Motor neuron (in vitro differentiated cells): ENCODE measurements at places on chromosomes 6 and 20.
A peak's percentile ranks its signal among the peaks of the same experiment; 100 is the strongest.

- no peak for ATAC-seq
Measured at GRCh38 chr6:23526526-23526925, 599.5 kb upstream of the NRSN1 start.

DNA sequence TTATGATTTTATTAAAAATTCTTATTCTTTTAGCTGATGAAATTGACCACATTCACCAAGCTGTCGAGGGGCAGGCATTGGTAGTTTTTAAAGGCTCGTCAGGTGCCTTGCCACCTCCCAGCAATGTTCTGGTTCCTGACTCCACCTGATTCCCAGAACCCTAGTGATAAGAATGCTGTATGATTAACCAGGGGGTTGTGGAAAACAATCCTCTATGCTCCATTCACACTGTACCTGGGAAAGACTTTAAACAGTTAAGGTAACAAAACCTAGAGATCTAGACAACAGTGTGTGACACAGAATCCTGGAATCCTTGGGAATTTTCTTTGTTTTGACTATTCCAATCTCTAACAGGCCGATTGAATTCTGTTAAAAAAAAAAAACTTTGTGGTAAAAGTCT is 165.7 kb upstream of the OLIG3 start:
- ATAC-seq = no peak

DNA sequence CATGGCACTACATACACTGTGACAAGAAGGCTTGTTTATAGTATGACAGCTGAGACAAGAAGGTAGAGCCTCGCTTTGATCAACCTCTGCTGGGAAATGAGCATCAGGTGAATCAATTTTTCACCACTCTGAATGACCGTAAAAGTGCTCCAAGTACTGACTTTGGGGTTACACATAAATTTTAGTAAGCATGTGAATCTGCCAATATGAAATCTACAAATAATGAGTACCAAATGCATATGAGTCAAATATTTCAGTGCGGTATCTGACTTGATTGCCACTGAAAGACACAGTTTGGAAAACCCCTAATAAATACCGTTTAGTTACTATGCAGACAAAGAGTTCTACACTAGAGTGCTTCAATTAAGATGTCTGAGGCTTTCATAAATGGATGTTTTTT is 77.8 kb downstream of the ATG5 start:
- ATAC-seq = no peak

DNA sequence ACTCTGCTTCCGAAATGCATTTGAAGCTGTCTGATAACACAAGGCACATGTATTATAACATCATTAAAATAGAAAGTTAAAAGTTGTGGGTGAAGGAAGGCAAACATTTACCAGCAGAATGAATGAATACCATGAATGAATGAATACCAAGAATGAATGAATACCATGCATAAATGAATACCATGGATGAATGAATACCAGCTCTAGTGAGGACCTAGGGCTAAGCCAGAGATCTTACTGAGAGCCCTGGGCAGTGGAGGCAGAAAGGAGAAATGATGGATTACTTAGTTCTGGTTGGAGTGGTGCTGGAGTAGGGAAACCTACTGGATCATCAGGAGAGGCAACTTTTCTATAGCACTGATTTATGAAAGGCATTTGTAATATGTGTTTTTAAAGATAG is 998.0 kb downstream of the KIF16B start:
- ATAC-seq = no peak

- ATAC-seq = no peak
Measured at GRCh38 chr20:50821994-50822393, 27.1 kb downstream of the BCAS4 start.

DNA sequence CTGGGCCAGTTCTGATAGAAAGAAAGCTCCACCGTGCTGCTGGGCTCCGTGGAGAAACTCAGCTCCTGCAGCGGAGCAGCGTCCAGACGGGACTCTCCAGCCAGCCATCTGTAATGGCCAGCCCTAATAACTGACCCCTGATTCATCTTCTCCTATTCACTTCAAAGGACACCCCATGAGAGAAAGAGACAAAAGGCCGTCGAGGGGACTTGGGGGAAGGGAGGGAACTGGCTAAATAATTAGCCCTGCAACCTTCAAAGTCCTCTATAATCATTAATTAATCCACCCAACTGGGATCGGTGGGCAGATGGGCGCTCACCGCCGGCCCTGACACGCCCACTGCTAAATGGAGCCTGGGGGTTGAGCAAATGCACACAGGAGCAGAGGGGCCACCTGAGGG is 512.4 kb downstream of the CD83 start:
- ATAC-seq = no peak

GRCh38 chr6:111565326-111566221 is 40.1 kb downstream of the TRAF3IP2 start:
- ATAC-seq = no peak

DNA sequence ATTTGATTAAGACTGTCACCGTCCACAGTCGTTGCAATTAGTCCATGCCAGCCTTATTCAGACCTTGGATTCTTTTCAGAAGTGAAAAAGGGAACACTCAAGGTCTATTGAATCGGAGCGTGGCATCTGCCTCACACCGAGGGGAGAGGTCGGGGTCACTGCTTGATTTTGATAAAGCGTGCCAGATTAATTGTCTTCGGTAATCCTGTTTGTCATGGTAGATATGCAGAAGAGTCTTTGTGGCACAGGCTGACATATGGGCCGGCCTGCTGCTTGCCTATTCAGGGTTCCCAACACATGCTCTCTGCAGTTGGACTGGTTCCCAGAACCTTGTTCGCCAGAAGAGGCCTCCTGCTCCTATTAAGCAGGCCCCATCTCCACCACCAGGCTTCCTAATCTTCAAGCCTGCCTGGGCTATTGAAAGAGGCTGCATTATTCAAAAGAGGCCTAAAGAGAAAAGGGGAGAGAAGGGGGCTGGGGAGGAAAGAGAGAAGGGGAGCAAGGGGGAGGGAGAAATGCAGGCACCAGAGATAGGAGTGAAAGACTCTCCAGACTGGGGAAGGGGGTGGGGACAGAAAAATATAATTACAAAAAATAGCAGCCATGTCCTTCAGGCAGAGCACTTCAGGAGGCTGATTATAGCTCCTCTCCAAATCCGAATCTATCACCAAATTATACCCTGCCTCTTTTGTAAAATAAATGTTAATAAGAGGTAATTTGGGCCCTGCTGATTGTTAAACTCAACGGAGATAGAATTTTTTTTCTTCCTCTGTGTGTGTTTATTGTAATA is 611.3 kb downstream of the HDGFL1 start:
- ATAC-seq = peak; percentile 87

- no peak for ATAC-seq
Measured at GRCh38 chr6:51865176-51865575, 222.2 kb downstream of the PKHD1 start.

- ATAC-seq = no peak
Measured at GRCh38 chr6:106512968-106513574, 116.2 kb downstream of the RTN4IP1 start.

DNA sequence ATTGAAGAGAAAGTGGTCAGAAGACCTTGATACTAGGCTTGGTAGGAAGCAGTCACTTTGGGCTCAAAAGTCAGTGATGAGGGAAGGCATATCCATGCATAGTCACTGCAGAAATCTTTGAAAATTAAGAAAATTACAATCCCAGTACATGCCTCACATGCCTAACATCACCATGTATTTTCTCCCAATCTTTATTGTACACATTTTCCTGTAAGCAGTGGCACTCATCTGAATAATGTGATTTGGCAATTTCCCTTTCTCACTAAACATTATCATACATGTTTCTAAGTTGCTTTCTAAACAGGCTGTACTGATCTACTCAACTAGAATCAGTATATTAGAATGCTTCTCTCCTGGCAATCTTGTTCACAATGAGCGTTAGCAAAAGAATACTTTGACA is 280.7 kb upstream of the SUPT3H start:
- ATAC-seq = no peak

- ATAC-seq = peak; percentile 38
Measured at GRCh38 chr6:105320765-105321164, 82.1 kb downstream of the PREP start.

DNA sequence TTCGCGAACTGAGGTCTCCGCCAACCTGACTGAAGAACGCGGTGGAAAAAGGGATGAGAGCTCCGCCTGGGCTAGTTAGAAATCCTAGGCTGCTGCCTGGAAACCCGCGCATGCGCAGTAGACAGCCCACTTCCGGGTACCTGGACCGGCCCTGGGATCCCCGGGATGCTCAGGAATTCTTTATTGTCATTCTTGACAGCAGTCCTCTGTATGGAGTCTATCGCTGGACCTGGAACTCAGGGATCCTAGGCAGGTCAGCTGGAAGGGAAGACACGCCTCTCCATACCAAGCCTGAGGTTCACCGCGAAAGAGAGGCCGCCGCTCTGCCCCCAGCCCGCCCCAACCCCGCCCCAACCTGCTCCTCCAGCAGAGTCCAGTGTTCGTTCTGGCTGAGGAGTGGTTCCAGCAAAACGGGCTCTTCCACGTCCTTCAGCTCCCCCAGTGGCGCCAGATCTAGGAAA is 1379.2 kb upstream of the DEFB115 start:
- peak; percentile 82 for ATAC-seq

DNA sequence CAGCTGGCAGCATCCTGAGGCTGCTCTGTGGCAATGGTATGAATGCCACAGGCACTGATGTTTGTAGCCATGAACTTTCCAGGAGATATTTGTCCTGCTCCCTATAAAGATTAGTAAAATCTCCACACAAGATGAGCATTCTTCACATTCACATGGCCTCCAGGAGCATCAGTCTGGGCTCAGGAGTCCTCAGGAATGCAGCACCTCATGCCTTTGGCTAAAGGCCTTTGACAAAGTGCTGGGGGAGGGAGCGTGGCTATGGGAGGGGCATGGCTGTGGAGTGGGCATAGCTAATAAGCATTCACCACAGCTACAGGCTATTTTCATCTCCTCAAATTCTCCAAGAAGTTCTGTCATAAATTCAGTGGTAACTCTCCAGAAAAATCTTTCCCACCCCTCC is 90.5 kb upstream of the LY86 start:
- ATAC-seq = no peak

DNA sequence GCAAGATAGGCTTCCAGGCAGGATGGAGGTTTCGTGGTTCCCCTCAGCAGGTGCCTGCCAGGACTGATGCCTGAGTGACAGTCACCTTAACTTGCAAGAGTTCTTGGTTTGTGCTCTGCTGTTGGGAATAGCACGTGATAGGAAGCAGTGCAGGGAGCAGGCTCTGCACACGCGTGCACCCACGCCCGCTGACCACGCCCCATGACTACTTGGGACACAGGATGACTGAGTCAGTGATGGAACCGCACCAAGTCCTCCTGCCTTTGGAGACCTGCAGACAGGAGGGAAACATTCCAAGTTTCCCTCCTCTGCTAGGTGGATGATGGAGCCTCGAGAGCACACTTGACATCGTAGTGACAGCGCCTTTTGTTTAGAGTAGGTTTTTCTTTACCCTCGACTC is 164.2 kb downstream of the DTNBP1 start:
- ATAC-seq = no peak

GRCh38 chr6:5004373-5005037 is 668 bp upstream of the RPP40 start:
- peak; percentile 1 for ATAC-seq

GRCh38 chr6:136252441-136252840 is 2.3 kb upstream of the MTFR2 start:
- ATAC-seq = no peak

- ATAC-seq = no peak
Measured at GRCh38 chr6:159062976-159063375, 18.2 kb upstream of the TAGAP start.

DNA sequence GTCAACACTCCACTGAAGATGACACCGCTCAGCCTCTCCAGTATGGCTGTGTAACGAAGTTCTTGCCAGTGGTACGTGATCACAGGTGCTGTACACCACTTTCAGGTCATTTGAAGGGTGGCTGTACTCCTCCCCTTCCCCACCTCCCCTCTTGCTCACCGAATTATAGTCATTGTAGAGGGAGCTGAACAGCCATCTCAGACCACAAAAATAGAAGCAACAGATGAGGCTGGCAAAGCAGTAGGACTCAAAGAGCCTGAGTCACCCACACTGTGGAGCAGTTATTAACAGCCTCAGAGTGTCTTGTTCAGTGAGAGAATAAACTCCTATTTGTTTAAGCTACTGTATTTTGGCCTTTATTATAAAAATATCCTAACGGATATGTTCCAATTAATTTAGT is 192.5 kb upstream of the MCHR2 start:
- ATAC-seq = no peak

DNA sequence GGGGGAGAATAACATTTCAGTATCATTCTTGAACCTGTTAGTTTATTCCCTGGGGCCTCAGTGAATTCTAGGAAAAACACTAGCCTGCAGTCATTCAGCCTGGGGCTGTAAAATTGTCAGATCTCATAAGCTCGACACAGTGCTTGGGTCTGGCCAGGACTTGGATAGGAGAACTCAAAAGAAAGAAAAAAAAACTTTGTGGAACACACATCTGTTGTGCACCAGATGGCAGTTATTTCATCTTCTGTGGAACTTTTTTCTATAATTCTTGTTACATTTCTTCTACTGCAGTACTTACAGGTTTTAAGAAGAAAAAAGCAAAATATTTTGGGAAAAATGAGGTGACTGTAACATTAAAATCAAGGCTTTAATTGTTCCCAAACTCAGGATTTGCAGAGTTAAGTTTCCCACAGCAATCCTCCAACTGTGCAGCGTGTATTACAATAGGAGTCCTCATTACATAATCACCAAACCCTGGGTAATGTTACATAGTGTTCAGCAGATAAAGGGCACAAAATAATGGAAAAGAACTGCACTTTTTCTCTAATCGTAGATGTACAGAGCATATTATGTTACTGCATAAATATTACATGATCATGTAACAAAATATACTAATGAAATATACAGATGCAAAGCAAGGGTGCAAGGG is 531.1 kb upstream of the CITED2 start:
- ATAC-seq = no peak

DNA sequence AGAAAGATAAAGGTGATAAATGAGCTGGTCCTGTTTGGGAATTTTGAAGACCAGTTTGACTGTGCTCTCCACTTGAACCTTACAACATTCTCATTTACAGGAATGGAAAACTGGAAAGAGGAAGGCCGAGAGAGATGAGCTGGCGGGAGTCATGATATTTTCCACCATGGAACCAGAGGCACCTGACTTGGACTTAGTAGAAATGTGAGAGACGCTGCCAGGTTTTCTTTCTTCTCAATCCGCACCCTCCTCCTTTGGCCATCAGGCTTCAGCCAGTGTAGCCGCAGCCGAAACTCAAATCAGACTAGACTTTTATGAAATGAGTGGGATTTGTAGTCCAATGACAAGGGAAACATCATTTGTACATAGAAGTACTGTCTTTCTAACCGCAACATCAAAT is 54.7 kb upstream of the SYNJ2 start:
- ATAC-seq = no peak

DNA sequence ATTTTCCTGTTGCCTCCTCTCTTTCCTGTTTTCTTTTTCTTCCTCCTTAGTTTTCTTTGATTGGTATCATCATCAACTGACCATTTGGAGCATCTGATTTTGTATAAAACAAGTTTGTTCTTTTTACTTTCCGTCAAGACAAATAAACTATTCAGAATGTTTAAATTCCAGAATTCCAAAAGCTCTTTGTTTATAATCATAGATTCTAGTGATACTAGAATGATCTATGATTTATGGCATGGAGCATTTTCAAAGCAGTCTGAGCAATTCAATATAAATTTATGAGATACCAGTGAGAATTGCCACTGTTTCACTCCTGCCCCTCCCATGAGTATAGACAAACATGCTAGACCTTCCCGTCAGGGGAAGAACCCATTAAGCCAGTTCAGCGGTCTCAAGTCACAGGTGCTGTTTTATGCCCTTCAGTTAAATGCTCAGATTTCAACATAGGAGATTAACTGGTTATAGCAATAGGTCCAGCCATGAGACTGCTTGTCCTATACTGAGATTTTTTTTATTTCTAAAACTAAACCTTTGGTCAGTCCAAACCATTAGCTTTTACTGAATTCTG is 60.7 kb downstream of the GRIK2 start:
- peak; percentile 83 for ATAC-seq
